ENCODE measurements at places on chromosomes 4 and X.

GRCh38 chr4:40394236-40394635, 59.1 kb downstream of the CHRNA9 start:
- DNase-seq, result no peak

DNA sequence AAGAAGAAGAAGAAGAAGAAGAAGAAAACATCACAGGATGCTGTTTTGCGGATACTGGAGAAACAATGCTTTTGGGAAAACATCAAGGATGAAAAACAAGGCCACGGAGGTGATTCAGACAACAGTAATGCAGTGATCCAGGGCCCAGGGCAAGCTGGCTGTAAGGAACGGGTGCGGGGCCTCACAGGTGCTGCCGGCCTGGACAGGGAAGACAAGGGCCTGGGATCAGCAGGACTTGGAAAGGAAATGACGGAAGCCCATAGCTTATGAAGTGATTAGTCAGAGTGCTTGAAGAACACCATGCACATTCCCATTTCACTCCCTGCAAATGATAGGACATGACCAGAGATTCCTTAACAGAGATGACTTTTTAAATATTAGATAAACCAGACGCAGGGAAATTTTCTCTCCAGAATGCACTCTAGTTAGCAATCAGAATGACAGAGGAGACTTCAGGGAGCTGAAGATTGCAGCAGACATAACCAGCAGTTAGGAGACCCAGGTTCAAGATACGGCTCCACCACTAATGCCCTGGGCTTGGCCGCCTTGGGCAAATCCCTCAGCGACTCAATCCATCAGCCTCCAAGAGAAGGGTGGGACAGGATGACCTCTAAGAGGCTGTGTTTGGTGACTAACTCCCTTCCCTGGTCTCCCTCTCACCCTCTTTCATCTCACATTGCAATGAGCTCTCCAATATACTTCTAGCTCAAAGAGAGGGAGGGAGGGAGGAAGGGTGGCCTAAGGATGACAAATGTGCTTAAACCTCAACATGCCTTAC, 54.1 kb downstream of the APBB2 start:
- peak; percentile 91 for DNase-seq

DNA sequence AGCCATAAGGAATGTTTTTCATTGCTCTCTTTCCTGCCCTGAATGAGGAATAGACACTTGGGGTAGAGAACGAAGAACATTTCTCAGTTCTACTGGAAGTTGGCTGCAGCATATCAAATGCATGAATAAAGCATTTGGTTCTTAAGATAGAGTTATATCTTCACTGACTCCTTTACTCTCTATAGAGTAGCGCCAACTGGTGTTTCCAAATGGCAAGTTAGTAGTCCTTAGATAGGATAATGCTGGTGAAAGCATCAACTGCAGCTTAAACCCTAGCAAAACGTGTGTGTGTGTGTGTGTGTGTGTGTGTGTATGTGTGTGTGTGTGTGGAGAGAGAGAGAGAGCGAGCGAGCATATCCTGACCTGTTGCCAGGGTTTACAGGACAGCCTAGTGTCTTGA, 62.2 kb upstream of the FRMPD4 start:
- peak; percentile 1 for DNase-seq

DNA sequence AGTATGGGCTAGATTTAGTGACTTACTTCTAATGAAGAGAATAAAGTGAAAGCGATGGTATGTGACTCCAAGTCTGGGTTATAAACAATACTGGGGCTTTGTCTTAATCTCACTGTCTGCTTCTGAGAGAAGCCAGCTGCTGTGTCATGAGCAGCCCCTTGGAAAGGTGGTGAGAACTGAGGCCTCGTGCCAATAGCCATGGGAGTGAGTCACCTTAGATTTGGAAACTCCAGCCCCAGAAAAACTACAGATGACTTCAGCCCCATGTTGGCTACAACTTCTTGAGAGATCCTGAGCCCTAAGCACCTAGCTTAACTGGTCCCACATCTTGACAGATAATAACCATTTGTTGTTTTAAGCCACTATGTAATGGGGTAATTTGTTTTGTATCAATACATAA, 77.6 kb downstream of the CWH43 start:
- no peak for DNase-seq

GRCh38 chr4:108742451-108743420, 20.1 kb downstream of the ETNPPL start:
- no peak for DNase-seq

- DNase-seq, result no peak
These were observed 226.1 kb downstream of the ENOX2 start for GRCh38 chrX:130676861-130677260.

- peak; percentile 99 for DNase-seq
These were observed 48.2 kb upstream of the SLIT2 start for GRCh38 chr4:20203508-20203907.

DNA sequence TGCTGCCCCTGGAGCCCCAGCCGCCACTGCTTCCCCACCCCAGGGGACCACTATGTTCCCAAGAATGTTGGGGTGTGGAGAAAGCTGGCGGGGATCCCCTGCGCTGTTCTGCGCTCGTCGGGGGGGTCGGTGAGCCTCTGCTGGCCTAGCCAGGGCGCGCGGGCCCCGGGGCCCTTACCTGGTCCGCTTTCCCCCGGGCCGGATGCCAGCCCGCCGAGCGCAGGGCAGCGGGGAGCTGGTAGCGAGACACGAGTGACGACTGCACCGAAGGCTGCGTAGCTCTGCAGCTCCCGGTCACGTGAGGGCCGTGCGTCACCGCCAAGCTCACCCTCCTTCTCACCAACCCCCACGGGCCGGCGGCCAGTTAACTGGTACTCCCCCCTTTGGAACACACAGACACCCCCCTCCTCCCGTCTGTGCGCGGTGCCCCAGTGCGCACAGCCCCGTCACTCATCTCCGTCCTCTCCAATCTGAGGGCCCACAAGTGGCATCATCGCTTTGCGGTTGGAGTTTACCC, at the start of gene BEX1:
BEX1 (minus strand) TSS at position 254 of the 517 bp plus-strand sequence. CDS start 897 bp downstream, outside the sequence.
- DNase-seq, result peak; percentile 14

GRCh38 chr4:76624241-76624681, 189.2 kb downstream of the SHROOM3 start:
- peak; percentile 95 for DNase-seq

DNA sequence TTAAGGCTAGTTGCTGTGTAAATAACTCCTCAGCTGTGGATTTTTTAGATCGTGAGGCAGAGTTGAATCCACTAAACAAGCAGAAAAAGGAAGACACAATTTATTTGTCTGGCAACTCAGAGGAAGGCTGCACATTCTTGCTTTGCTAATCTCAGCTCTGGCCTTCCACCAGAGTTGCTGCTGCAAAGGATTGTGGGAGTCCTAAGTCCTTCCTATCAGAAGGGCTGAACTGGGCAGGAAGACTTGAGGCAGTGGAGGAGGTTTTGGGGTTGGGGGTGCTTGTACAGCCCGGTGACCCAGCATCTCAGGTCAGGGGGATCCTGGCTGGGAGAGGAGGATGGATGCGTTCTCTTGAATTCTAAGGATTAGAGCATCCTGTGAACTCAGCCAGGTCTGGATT, 11.0 kb upstream of the VSIG1 start:
- peak; percentile 3 for DNase-seq

DNA sequence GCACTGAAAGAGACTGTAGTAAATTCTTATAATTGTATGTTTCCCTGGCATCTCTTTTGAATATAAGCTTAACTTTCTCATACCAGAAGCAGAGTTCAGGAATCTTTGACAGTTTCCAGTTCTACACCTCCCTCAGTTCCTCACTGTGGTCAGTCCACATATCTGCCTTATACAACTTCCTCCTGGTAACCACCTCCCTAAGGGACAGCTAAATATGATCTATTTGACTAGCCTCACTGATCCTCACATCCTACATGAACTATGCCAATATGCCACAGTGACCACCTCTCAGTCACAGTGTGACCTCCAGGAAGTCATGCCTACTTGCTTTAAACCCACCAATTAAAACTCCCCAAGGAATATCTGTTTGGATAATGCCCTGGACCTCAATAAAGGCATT, 51.6 kb upstream of the HDAC8 start:
- DNase-seq, result no peak

DNA sequence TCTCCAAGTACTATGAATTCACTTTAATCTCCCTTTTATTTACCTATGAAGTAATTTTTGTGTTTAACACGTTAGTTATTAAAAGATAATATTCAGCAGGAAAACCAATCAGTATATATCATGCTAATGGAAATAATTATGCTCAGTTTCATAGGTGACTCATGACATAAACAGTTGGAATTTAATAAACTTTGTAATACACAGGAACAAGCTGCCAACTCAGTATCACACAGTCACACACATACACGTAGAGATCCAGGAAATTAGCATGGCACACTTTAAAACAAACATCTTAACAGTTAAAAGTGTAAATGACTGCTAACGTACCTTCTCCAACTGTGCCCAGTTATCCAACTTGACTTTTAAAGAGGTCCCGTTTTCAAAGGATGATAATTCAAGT, 2.3 kb downstream of the SPATA4 start:
- DNase-seq, result peak; percentile 58

DNA sequence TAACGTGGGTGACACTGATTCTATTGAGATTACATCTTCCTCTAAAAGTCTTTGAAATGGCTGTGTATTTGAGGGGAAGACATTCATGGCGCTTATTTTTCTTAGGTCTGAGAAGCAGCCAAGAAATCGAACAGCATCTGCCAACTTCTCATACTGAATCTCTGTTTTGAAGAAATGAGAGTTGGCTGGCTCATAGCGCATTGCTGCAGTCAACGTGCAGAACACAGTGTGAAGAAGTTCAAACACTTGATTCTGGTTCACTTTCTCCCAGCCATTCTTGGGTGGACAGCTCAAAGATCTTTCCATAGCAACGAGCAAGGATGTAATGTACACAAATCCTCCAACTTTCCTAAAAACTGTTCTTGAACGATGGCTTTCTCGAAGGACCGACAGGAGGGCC, 156.5 kb downstream of the WDFY3 start:
- DNase-seq, result no peak

- no peak for DNase-seq
These were observed 115.7 kb upstream of the PJA1 start for GRCh38 chrX:69280933-69281332.

- no peak for DNase-seq
These were observed 513.9 kb downstream of the ARAP2 start for GRCh38 chr4:35730414-35730813.

DNA sequence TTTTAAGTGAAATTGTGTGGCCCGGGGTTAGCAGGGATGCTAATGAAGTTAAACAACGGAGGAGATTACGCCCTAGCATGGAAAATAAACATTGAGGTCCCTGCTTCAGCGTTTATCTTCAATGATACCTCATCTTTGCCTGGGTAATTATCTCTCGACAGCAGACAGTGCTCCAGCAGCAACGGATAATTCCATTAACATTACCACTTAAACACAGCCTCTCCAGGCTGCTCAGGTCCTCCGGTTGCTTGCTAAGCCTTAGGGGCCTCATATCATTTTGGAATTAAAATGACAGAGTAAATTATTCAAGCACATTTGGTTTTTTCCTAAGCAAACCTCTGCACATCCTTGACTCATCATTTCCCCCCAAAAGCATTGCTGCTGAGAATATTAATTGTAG, 281.5 kb upstream of the KLF3 start:
- DNase-seq, result no peak

GRCh38 chrX:65758505-65758904, 91.1 kb downstream of the MSN start:
- no peak for DNase-seq

DNA sequence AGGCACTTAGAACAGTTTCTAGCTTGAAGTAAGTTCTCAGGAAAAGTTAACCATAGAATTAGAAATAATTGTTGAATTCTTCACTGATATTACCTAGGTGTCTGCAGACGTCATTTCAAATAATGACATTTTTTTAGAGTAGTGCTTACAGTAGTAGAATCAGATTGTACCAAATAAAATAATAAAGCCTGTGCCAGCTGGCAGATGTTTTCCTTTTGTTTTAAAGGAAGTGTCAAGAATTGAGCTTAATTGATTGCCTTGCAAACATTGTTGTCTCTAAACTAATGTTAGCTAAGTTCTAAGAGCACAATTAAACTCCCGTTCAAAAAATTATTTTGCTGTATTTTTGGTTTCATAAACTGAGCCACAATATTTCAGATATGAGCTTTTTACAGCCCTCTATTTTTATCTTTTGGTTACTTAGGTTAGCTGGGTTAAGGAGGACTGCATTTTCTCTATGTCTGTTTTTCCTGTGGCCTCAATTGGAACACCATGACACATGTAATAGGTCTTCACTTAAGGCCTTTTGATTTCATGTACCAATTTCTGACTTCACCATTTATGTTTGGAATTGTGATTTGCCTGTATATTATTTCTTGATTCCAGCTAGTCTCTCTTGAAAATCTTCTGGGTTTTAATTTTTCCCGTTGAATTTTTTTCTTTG, 64.2 kb downstream of the DCUN1D4 start:
- no peak for DNase-seq

DNA sequence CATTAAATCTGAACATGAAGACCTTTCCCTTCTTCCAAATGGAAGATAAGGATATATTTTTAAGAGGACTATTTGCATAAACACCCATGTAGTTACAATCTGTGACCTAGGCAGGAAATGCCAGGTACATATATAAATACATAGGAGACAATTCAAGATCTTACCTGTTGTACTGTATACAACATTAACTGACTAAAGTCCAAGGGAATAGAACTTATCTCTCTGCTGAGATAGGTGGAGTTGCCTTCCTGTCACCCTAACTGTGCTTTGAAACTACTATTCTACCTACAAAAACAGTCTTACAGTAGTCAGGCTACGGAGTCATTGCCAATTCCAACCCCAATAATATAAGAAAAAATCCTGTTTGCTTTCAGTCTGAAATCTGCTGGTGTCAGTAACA, 106.3 kb downstream of the CHRNA9 start:
- DNase-seq, result no peak

DNA sequence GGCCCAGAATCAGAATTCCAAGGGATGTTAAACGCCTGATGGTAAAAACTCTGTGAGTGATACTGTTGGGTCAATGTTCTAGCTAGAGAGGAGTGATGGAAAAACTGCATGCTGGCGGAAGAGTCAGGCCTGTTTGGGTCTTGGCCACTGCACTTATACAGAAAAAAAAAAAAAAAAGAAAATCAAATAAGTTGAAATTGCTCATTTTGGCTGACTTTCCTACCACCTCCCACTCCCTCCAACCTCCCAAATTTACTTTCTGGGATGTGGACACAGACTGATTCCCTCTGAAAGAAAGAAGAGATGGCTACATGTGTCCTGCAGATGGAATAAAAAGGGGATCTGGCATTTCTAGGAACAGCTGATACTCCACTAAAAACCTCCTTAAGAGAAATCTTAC, 234.1 kb upstream of the GIMD1 start:
- no peak for DNase-seq

- DNase-seq, result peak; percentile 76
These were observed 139.2 kb downstream of the ASMT start for GRCh38 chrX:1754077-1754476.

DNA sequence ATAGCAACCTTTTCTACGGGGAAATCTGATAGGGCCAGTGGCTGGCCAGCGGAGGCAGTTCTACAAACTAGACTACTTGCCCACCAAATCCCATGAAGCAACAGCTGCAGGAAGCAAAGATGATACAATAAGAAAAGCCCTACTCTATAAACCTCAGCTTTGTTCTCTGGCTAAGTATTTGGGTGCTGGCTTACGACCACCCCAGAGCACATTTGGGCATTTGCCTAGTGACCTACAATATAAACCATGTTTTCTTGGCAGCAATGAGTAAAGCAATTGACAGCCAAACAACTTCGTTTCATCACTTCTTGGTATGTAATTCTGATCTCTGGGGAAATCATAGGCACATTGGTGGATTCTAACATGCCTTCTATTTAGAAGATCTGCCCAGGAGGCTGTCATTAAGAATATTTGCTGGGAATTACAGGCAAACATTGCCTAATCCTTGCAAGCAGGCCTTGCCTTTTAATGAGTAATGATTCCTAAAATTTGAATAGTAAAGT, 7.5 kb upstream of the LHFPL1 start:
- peak; percentile 96 for DNase-seq

Measured in fibroblast of upper back skin (primary cell).